ENCODE measurements at places on chromosomes 3 and 15.
A peak's percentile ranks its signal among the peaks of the same experiment; 100 is the strongest.

GRCh38 chr3:15460891-15461531, 33.6 kb downstream of the EAF1 start:
- peak; percentile 35 for DNase-seq

DNA sequence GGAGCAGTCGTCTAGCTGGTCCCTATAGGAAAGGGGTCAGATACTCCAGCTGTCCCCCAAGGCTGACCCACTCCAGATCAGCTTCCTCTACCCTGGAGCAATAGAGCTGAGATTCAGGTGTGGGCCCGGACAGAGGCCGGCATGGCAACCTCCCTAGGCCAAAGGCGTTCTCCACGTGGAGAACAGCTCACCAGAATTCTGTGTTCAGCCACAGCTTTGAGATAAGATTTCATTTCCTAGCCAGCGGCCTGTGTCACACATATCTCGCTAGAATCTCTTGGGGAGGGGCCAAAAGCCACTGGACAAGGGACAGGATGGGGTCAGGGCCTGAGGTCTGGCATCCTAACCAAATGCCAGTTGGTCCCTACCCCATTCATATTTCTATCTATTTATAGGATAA, 20.1 kb downstream of the SRGAP3 start:
- DNase-seq = no peak

DNA sequence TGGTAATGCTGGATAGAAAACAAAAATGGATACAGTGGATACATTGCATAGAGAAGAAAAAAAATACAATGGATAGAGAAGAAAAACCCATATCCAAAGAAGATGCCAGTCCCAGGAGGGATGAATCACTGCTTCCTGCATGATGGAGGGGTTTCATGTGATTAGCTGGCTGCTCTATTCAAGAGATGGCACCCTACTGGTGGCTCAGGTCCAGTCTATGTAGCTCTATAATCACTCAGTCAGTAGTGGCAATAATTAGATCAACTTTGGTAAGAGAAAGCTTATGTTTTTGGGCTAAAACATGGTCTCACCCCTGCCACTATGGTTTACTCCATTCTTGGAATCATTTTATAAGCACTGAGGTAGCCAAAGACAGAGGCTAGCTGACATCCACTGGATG, 33.7 kb upstream of the NOX5 start:
- DNase-seq = no peak

DNA sequence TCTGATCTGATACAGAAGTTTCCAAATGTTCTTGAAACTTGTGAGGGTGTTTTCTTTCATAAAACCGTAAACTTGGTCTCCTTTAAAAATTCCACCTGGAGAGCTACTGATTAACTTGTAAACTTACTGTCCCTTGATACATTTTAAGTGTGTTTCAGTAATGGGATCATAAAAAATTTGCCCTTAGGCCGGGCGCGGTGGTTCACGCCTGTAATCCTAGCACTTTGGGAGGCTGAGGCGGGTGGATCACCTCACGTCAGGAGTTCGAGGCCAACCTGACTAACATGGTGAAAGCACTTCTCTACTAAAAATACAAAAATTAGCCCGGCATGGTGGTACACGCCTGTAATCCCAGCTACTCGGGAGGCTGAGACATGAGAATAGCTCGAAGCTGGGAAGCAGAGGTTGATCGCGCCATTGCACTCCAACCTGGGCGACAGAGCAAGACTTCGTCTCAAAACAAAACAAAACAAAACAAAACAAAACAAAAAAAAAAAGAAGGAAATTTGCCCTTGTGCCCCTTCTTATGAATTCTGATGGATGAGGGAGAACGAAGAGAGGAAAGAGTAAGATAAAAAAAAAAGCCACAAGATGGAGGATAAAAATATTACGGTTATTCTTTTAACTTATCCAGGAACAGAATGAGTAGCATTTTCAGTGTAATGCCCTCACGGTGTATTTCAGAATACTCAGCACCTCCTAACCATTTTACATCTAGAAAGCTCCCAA, 32.1 kb upstream of the AP4E1 start:
- no peak for DNase-seq

- peak; percentile 75 for DNase-seq
Measured at GRCh38 chr15:73240866-73241499, 127.8 kb downstream of the HCN4 start.

- no peak for DNase-seq
Measured at GRCh38 chr15:51677021-51677420, 4.3 kb upstream of the SCG3 start.

DNA sequence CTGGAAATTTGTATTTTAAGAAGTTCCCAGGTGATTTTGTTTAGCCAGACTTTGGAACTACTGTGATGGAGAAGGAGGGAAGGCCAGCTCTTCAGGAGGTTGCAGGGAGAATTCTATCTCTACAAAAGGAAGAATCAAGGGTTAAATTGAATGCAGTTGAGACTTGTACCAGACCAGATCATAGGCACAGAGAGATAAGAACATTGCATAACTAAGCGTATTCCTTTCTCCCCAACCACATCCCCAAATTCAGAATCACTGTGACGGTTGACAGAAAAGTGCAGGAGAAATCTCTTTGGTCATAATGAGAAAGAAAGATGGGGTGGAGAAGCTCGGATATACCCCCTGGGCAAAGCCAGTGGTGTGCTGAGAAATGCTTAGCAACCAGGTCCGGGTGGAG, 7.2 kb downstream of the PLD1 start:
- no peak for DNase-seq

- DNase-seq = no peak
Measured at GRCh38 chr3:112137781-112138180, 4.7 kb upstream of the GCSAM start.

- DNase-seq = peak; percentile 57
Measured at GRCh38 chr3:125214738-125215137, 2.2 kb upstream of the SLC12A8 start.

DNA sequence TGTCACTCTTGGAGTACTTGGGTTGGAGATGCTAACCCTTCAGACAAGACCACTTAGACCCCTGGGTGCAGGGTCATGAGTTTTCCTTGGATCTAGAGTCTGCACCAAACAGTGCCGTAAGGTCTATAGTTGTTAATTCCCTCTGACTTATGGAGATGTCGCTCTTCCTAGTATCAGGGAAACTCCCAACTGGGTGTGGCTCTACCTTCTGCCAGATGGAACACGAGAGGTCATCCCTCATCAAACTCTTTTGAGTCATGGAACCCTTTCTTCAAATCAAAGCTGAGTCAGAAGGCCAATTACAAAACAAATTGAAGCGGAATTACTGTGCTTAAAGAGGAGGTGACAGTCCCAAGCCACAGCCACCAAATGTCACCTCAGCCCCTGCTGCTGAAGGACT, 514.9 kb upstream of the PROK2 start:
- no peak for DNase-seq

DNA sequence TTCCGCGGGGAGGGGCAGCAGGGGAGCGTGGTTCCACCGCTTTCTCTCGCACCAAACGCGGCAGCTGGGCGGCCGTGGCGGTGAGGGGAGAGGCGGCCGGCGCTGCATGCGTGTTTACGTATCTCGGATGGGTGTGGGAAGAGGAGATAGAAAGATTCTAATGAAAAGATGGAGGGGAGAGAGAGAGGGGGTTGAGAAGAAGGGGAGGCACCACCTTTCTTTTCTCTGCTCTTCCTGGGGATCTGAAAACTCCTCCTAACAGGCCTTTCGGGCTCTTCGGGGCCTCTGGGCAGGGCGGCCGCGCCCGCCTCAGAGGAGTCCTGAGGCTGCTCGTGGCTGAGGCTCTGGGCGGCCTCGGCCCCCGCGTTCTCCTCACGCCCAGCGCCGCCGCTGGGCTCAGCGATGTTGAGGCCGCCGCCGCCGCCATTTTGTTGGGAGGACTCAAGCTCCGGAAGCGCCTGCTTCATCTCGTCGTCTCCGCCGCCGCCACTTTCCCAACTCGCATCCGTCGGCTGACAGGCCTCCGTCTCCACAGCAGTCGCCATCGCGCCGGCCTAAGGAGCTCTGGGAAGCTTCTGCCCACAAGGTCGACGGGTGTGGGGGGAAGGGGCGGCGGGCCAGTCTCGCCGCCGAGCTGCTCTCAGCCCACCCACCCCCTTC, 473 bp downstream of the TASOR start:
- peak; percentile 87 for DNase-seq

DNA sequence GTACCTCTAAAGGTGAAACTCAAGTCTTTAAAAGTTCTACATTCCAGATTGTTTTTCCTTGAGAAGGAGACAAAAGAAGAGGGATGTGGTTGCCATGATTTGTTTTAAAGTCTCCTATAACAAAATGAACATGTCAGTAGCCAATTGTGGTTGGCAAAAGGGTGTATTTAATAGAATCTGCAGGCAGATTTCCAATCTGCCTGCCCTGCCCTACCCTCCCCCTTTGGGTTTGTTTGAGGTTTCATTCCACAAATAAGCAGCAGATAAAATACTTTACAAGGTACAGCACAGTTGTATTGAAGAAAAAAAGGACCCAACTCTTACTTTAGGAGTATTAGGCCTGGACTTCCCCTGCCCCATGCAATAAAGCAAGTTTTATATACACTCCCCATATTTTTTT, 59.5 kb downstream of the MLH1 start:
- no peak for DNase-seq

GRCh38 chr3:117045143-117045542, 335.6 kb downstream of the TUSC7 start:
- no peak for DNase-seq

GRCh38 chr3:16944356-16944755, 59.6 kb downstream of the PLCL2 start:
- no peak for DNase-seq

DNA sequence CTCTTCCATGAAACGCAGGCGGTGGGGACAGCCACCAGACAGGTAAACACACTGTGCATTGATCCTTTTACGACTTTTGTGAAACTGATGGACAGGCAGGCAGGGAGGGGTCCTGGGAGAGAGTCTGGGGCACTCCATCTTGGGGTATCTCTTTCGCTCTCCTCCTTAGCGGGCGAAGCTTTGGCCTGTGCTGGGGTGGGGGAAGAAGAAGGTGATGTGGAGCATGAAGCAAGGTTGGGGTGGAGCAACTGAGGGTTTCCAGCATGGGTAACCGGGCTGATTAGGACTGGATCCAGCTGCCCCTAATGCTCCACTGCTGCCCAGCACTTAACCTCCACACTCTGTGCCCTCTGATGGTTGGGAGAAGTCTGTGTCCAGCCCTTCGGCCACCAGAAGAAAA, 25.6 kb downstream of the MUC20 start:
- DNase-seq = no peak

GRCh38 chr3:88930611-88931010, 176.8 kb upstream of the EPHA3 start:
- no peak for DNase-seq
